ENCODE measurements at places on chromosomes 2 and 18. TPM values are rescaled to one million over a fixed set of nuclear protein-coding genes. Genes with fewer than 3 reads are reported as not detected.

Gene ALKAL2
- 11.9 TPM for total RNA-seq

Gene MARCHF4
- not detected for total RNA-seq

DNA sequence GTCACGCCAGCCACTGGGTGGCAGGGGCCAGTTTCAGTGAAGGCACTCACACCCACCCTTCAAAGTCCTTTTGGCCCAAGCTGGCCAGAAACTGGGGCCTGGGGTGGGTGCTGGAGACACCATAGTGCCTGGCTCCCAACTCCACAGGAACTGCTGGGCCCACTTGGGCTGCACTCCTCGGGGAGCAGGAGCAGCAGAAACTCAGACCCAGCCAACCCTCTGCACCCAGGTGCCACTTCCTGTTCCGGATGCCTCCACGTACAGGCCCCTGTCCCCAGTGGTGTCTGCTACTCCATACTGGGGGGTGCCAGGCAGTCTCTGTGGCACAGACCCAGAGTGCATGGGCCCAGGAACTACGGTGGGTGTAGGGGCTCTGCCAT is 42.5 kb upstream of the ZNF519 start:
- no peaks in the 10 kb centered on the region for H3K27me3 ChIP-seq
- H3K4me3 ChIP-seq, result no peak overlapping the region
- no peak for DNase-seq
- H3K4me1 ChIP-seq, result peaks cover 11% of the 10 kb centered on the region
- no peaks in the 10 kb centered on the region for H3K36me3 ChIP-seq
- H3K27ac ChIP-seq, result no peak overlapping the region

GRCh38 chr2:86492048-86492453 is 50.9 kb downstream of the KDM3A start:
- no peaks in the 10 kb centered on the region for H3K27me3 ChIP-seq
- H3K4me3 ChIP-seq, result no peak overlapping the region
- H3K27ac ChIP-seq, result peak overlapping the region; percentile 62
- H3K36me3 ChIP-seq, result peaks cover 17% of the 10 kb centered on the region
- no peak for DNase-seq

GRCh38 chr2:20444993-20445910 is 1.6 kb upstream of the RHOB start:
- DNase-seq, result no peak
- no peaks in the 10 kb centered on the region for H3K27me3 ChIP-seq
- peak overlapping the region; percentile 97 for H3K27ac ChIP-seq
- peaks cover 33% of the 10 kb centered on the region for H3K4me1 ChIP-seq
- peak overlapping the region; percentile 99 for H3K4me3 ChIP-seq

GRCh38 chr2:188330316-188331053 is 38.8 kb downstream of the GULP1 start:
- no peaks in the 10 kb centered on the region for H3K27me3 ChIP-seq
- H3K36me3 ChIP-seq, result no peaks in the 10 kb centered on the region
- DNase-seq, result no peak
- H3K27ac ChIP-seq, result no peak overlapping the region
- H3K4me1 ChIP-seq, result peaks cover 54% of the 10 kb centered on the region

- H3K27ac ChIP-seq, result no peak overlapping the region
- no peaks in the 10 kb centered on the region for H3K36me3 ChIP-seq
- no peak overlapping the region for H3K4me3 ChIP-seq
- H3K4me1 ChIP-seq, result no peaks in the 10 kb centered on the region
- no peaks in the 10 kb centered on the region for H3K27me3 ChIP-seq
Measured at GRCh38 chr18:64402636-64403035, 253.7 kb upstream of the LINC00305 start.

Gene SKA1
- total RNA-seq, result not detected

Gene ICA1L
- 9.9 TPM for total RNA-seq

- no peaks in the 10 kb centered on the region for H3K27me3 ChIP-seq
- DNase-seq, result no peak
- peak overlapping the region; percentile 96 for H3K27ac ChIP-seq
- H3K4me3 ChIP-seq, result peak overlapping the region; percentile 85
- no peaks in the 10 kb centered on the region for H3K36me3 ChIP-seq
Measured at GRCh38 chr2:164840930-164841718, 499 bp downstream of the COBLL1 start.

DNA sequence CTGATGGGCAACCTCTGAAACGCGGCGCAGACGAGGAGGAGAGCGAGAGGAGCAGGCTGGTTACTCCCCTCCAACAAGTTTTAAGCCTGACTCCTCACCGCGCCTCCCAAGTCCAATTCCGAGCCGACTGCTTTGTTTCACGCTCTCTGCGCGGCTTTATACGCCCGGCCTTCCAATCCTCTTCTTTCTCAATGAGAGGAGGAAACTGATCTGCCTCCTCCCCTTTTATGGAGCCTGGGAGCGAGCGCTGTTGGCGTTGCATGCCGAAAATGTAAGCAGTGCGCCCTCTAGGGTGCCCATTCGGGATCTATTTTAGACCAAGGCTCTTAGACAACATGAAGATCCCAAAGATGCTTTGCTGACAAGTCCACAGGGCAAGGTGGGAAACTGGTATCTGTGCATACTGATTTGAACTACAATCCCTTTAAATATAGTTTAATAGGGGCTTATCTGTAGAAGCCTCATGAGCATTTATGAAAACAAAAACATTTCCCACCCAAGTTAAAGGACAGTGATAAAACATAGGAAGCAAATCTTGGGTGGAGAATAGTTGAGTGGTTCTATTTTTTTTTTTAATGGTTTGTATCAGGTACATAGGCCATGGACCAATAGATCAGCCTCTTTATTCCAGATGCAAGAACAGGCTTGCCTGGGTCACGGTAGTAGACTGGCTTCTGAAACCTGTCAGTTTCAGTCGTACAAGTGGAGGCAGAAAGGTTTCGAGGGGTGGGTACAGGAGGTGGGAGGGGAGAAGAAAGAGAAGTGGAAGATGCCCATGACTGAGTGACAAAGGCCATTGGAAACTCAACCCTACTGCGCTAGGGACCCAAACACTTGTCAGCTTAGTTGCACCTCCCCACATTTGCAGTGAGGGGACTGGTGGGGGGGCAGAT is at the start of gene RND3:
Gene RND3, minus strand, starts transcription at position 131 of the 893 bp plus-strand sequence. CDS start 250 bp downstream, outside the sequence.
- H3K27me3 ChIP-seq, result no peaks in the 10 kb centered on the region
- no peaks in the 10 kb centered on the region for H3K36me3 ChIP-seq
- DNase-seq, result peak; percentile 99
- H3K4me1 ChIP-seq, result peaks cover 21% of the 10 kb centered on the region
- H3K4me3 ChIP-seq, result peak within 1 kb of the TSS; percentile 87

GRCh38 chr2:9690252-9690651 is 59.5 kb upstream of the YWHAQ start:
- no peaks in the 10 kb centered on the region for H3K36me3 ChIP-seq
- no peaks in the 10 kb centered on the region for H3K27me3 ChIP-seq
- DNase-seq, result no peak
- H3K27ac ChIP-seq, result no peak overlapping the region
- H3K4me1 ChIP-seq, result peaks cover 14% of the 10 kb centered on the region
- no peak overlapping the region for H3K4me3 ChIP-seq

Gene SCN3A
- 1.7 TPM for total RNA-seq

Gene ACTG2
- total RNA-seq, result 8,538 TPM

Gene LHCGR
- 2.7 TPM for total RNA-seq

GRCh38 chr2:150705767-150706166 is 218.3 kb upstream of the RND3 start:
- DNase-seq, result no peak
- H3K4me1 ChIP-seq, result peaks cover 6% of the 10 kb centered on the region
- no peaks in the 10 kb centered on the region for H3K27me3 ChIP-seq

GRCh38 chr2:217301142-217301925 is 441.5 kb upstream of the TNP1 start:
- H3K4me1 ChIP-seq, result peaks cover 11% of the 10 kb centered on the region
- H3K27ac ChIP-seq, result no peak overlapping the region
- no peaks in the 10 kb centered on the region for H3K27me3 ChIP-seq

Gene C2orf66
- total RNA-seq, result not detected

- H3K27ac ChIP-seq, result no peak overlapping the region
- H3K4me3 ChIP-seq, result no peak overlapping the region
- no peaks in the 10 kb centered on the region for H3K36me3 ChIP-seq
- no peaks in the 10 kb centered on the region for H3K4me1 ChIP-seq
Measured at GRCh38 chr18:59075923-59076322, 63.8 kb upstream of the SEC11C start.

- H3K36me3 ChIP-seq, result no peaks in the 10 kb centered on the region
- H3K4me1 ChIP-seq, result no peaks in the 10 kb centered on the region
- H3K27me3 ChIP-seq, result no peaks in the 10 kb centered on the region
- no peak overlapping the region for H3K4me3 ChIP-seq
Measured at GRCh38 chr2:155100261-155100660, 401.8 kb downstream of the KCNJ3 start.

- no peaks in the 10 kb centered on the region for H3K4me1 ChIP-seq
- no peak overlapping the region for H3K27ac ChIP-seq
- peaks cover 5% of the 10 kb centered on the region for H3K36me3 ChIP-seq
- no peak overlapping the region for H3K4me3 ChIP-seq
- no peaks in the 10 kb centered on the region for H3K27me3 ChIP-seq
Measured at GRCh38 chr2:24821433-24821891, 28.2 kb downstream of the CENPO start.

- no peaks in the 10 kb centered on the region for H3K27me3 ChIP-seq
- peaks cover 3% of the 10 kb centered on the region for H3K4me1 ChIP-seq
- H3K36me3 ChIP-seq, result no peaks in the 10 kb centered on the region
- no peak for DNase-seq
- H3K27ac ChIP-seq, result no peak overlapping the region
- no peak overlapping the region for H3K4me3 ChIP-seq
Measured at GRCh38 chr2:29039718-29040480, 34.4 kb downstream of the PCARE start.

Gene SERPINE2
- 26.5 TPM for total RNA-seq

DNA sequence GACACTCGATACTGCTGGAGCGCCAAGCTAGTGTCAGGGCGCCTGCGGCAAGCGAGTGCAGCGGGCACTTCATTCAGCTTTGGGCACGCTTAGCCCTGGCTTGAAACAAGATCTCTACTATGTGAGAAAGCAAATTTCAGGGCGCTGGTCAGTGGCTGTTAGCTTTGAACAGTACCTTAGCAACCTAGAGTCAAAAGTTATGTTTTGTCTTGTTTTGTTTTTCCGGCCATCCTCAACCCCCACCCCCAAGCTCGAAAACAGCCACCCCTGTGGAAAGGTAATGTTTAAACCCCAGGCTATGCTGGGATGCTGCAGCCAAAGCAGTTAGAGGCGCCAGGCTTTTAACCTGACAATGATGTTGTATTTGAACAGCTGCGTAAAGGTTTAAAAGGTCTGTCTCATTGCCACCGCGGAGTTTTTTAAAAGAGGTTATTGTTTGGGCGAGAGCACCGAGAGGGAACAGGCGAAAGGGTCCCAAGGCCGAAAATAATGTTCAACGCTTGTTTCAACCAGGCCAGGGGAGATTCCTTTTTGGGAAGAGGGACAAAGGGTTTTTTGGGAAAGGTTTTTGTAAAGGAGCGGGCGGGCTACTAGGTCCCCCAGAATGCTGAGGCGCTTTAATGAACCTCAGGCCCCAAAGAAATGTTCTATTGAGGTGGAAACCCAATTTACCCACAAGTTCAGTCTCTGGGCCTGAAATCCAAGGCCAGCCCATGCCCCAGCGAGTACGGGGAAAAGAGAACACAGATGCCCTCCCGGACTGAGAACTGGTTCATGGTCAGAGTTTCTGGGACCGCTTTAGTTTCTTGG is 2.3 kb upstream of the HOXD10 start:
- DNase-seq, result no peak
- no peaks in the 10 kb centered on the region for H3K36me3 ChIP-seq
- no peak overlapping the region for H3K27ac ChIP-seq
- no peak overlapping the region for H3K4me3 ChIP-seq

DNA sequence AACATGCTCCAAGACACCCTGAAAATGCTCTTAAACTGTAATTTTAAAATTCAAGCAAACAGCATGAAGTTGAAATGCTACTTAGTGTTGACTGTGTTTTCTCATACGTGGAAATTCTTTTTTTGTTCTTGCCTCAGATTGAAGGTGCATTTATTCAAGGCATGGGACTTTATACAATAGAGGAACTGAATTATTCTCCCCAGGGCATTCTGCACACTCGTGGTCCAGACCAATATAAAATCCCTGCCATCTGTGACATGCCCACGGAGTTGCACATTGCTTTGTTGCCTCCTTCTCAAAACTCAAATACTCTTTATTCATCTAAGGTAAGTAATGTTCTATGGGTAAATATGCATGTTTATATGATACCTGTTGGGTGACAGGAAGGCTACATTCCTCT is 82.7 kb downstream of the AOX1 start:
- H3K27ac ChIP-seq, result no peak overlapping the region
- peaks cover 22% of the 10 kb centered on the region for H3K36me3 ChIP-seq
- H3K4me1 ChIP-seq, result no peaks in the 10 kb centered on the region
- no peak for DNase-seq
- no peak overlapping the region for H3K4me3 ChIP-seq
- no peaks in the 10 kb centered on the region for H3K27me3 ChIP-seq

GRCh38 chr2:209459359-209459758 is 35.5 kb downstream of the MAP2 start:
- H3K4me3 ChIP-seq, result no peak overlapping the region
- no peak overlapping the region for H3K27ac ChIP-seq
- DNase-seq, result no peak
- no peaks in the 10 kb centered on the region for H3K27me3 ChIP-seq

Gene MOGAT1
- not detected for total RNA-seq

- no peaks in the 10 kb centered on the region for H3K27me3 ChIP-seq
- no peak overlapping the region for H3K4me3 ChIP-seq
- H3K27ac ChIP-seq, result no peak overlapping the region
- H3K36me3 ChIP-seq, result no peaks in the 10 kb centered on the region
Measured at GRCh38 chr2:237653776-237654558, 26.6 kb downstream of the LRRFIP1 start.

DNA sequence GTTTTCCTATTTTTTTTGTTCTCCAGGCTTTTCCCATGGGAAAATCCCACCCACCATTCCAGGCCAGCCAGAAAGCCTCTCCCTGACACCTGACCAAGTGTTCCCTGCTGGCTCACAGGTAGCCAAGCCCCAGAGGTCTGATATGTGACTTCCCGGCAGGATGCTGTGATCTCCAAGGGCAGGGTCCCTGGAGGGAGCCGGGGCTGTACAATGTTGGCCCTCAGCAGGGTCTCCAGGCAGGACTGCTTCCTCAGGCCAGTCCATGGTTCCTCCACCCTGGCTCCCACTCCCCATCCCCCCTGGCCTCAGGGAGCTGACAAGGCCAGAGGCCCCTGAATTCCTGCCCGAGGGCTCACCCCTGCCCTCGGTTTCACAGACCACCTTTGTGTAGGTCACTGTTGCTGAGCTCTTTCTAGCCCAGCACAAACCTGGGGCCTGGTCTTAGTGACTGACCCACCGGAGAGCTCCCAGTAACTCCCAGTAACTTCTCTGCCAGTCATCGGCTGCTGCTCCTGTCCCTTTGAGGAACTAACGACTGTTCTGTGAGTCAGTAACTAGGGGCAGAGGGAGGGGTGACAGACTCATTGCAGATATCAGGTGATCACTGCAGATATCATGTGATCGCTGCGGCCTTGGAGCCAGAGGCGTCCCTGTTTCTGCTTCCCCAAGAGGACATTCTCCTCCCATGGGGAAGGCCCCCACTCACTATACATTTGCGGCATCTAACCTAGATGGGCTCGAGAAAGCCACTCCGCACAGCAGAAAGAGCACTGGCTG is 38.7 kb downstream of the SDC1 start:
- no peaks in the 10 kb centered on the region for H3K4me1 ChIP-seq
- DNase-seq, result no peak
- H3K27ac ChIP-seq, result no peak overlapping the region
- H3K4me3 ChIP-seq, result no peak overlapping the region

Gene RAMP1
- total RNA-seq, result 229 TPM

- no peaks in the 10 kb centered on the region for H3K36me3 ChIP-seq
- peak overlapping the region; percentile 47 for H3K27ac ChIP-seq
- H3K4me3 ChIP-seq, result peak overlapping the region; percentile 74
- no peaks in the 10 kb centered on the region for H3K27me3 ChIP-seq
Measured at GRCh38 chr18:36187826-36188721, 777 bp downstream of the MOCOS start.
